ENCODE measurements at places on chromosomes 6 and 20.

DNA sequence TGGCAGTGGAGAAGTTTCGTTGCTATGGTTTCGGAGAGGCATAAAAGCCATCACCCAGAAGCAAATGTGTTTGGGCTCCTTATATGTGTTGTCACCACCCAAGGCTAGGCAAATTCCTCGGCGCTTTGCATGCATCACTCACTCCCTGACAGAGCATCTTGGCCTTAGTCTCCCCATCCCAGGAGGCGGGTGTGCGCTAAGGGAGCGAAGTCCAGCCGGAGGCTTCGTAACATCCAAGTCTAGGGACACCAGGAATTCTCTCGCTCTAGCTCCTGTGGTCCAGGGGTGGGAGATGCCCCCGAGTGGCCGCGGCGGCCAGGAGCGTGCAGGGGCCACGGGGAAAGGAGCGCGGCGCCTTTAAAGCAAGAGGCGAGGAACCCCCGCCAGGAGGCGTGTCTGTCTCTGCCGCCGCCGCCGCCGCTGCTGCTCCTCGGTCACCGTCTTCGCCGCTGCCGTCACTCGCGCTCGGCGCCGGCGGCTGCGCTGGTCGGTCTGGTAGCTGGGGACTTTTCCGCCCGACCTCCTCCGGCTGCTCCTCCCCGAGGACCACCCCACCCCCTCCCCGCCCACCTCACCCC lies at the start of gene GRIK2:
TSS of gene GRIK2 (plus strand) at position 458 of the 578 bp plus-strand sequence.
- DNase-seq, result no peak

DNA sequence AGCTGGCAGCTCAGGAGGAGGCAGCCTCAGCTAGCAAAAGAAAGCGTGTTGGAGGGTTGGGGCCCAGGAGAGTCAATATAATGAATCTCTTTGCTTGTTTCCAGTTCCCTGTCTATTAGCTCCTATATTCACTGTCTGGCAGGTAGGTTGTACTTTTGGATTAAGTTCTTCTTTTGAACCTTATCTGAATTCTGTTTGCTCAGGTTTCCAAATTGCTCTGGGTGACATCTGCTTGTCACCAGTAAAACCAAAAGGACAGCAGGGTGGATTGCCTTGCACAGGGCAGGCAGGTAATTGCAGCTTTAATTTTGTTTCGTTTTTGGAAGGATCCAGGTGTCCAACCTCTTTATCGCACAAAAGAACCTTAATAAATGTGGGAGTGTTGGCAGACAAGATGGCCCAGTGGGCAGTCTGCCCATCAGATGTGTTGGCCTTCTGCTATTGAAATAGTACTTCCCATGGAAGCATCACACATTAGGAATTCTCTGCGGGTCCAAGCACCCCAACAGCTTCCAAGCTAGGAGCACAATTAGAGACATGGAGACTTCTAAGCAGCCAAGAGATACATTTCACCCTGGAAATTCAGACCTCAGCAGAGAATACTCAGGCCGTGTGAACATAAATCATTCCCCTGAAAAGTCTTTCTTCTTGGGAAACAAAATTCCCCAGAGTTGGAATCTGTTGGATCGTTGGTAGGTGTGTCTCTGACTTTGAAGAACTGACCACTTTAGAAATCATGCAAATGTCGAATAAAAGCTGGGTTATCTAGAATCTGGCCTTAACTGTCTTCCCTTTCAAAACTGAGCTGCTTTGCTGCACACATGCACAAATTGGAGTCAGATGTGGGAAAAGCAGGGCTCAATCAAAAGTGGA lies 286.9 kb upstream of the BMP2 start:
- no peak for DNase-seq

GRCh38 chr6:167566711-167567141 lies 241.8 kb downstream of the TTLL2 start:
- DNase-seq, result no peak

DNA sequence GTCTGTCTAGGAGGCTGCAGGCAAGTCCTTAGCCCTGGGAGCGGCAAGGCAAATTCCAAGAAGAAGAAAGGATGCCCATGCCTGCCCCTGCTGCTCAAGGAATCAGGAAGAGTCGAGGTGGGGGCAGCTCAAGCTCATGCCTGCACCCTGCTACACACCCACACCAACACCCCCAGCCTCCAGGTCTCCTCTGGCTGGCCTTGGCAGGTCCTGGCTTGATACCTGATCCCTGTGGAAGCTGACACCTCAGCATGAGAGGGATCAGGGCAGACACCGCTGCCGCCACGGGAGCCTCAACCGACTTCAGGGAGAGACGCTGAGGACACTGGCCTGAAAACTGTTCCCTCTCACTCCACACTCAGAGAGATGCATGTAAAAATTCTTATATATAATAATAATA lies 35.5 kb upstream of the MAFB start:
- no peak for DNase-seq
